NCI-H524 treated with DMSO at 0.1 percent for 48 hours (cell line): ENCODE measurements at places on chromosomes 12 and 14.

DNA sequence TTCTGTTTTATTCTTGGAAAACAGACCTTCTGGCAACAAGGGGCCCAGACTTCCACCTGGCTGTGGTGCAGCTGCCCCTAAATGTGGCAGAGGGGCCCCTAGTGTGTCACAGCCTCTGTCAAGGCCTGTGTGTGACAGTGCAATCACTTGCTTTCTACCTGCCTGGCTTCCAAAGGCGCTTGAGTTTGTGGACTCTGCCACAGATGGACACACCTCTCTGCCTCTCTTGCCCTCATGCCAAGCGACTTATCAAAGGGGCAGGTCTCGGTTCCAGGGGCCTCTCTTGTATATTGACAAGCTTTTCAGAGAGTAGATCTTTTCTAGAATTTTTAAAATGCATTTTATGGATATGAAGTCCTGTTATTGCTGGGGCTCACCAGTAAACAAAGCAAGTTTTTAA, 217.2 kb downstream of the SLC15A4 start:
- DNase-seq: no peak

DNA sequence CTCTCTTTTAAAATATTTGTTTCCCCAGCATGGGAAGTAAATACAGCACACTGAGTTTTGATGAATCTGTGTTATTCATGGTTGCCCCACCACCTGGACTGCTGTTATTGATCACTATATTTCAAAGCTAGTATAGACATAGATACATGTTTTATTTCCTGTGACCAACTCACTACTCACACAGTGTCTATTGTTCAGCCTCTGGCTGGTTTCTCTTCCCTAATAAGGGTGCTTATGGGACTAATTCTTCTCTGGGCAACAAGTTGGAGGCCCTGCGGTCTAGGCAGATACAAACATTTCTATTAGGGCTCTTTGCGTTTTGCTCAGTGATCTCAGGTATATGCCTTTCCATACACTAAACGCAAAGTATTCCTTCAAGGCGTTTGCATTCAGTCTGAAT, 1191.0 kb upstream of the TMEM132C start:
- DNase-seq: no peak

- no peak for DNase-seq
Measured at GRCh38 chr12:110355073-110355472, 48.4 kb downstream of the ANAPC7 start.

DNA sequence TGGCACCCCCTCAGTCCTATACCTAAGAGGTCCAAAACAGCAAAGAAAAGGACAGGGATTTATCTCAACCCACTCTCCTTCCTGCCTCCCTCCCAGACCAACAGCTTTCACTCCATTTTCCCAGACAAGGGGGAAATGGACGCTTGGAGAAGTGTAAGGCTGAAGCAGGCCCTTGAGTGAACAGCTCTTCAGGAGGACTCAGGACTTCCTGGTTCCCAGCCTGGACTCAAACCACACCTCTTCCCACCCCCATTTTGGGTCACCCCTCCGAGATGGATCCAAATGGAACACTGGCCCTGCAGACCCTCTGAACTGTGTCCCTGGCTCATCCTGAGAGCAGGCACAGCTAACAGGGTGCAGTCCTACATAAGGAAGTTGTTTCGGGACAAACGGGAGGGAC, 2.7 kb downstream of the KMT2D start:
- DNase-seq: no peak
